Vagina (tissue), 2 donors: ENCODE measurements at places on chromosomes 13 and 19.
A peak's percentile ranks its signal among the peaks of the same experiment; 100 is the strongest.

DNA sequence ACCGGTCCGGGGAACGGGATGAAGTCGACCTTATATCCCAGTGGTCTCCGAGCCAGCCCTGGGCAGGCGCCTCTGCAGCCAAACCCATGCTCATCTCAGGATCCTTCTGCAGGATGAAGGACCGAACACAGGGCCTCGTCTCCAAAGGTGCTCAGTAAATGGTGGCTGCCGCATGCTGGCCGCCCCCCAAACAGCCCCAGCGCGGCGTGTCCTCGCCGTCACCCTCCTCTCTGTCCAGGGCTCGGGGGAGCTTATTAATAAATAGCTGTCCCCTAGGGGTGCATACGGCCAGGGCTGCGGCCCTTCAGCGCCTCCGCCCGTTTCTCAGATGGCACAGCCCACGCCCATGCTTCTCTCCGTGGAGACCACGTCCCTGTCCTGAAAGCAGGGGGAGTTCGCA is 32.6 kb upstream of the SPACA7 start:
- no peak for DNase-seq

GRCh38 chr13:73035660-73036059 is 23.1 kb upstream of the KLF5 start:
- no peak for DNase-seq

- no peak for DNase-seq
These were observed 74.8 kb upstream of the ZNF835 start for GRCh38 chr19:56746367-56746766.

DNA sequence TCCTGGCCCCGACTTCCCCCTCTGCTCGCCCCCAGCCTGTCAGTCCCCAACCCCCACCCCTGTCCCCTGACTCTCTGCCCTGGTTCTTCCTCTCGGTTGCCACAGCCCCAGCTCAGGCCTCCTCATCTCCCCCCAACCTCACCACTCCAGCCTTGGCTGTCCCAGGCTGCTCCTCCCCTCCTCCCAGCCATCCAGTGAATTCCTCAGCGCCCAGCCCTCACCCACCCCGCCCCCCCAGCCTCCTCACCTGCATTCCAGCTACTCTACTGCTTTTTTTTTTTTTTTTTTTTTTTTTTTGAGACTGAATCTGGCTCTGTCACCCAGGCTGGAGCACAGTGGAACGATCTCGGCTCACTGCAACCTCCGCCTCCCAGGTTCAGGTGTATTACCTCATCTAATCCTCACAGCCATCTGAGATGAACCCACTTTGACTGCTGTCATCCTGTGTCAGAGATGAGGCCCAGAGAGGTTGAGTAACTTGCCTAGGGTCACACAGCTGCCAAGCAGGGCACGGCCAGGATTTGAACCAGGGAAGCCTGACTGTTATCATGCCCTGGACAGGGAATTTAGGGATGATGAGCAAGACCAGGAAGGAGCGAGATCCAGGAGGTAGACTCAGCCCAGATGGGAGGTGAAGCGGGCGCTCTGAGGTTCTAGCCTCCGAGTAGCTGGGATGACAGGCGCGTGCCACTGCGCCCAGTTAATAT is 2.6 kb downstream of the SULT2B1 start:
- DNase-seq: no peak

DNA sequence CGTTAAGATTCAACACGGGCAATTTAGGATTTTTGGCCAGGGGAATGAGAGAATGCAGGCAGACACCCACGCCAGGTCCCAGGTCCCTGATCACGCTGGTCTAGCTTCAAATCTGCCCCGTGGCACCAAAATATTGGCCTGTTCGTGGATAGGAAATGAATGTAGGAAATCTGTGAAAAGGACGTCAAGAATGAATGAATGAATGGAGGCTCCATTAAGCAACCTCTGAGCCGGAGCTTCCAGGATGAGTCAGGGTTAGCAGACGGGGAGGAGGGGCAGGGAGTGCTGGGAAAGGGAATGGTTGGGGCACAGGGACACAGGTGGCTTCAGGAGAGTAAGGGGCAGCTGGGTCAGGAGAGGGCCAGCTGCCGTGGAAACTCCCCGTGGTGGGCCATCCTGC is 4.2 kb downstream of the SULT2B1 start:
- DNase-seq: no peak

GRCh38 chr19:34305221-34306083 is 51.1 kb downstream of the GARRE1 start:
- DNase-seq: no peak

DNA sequence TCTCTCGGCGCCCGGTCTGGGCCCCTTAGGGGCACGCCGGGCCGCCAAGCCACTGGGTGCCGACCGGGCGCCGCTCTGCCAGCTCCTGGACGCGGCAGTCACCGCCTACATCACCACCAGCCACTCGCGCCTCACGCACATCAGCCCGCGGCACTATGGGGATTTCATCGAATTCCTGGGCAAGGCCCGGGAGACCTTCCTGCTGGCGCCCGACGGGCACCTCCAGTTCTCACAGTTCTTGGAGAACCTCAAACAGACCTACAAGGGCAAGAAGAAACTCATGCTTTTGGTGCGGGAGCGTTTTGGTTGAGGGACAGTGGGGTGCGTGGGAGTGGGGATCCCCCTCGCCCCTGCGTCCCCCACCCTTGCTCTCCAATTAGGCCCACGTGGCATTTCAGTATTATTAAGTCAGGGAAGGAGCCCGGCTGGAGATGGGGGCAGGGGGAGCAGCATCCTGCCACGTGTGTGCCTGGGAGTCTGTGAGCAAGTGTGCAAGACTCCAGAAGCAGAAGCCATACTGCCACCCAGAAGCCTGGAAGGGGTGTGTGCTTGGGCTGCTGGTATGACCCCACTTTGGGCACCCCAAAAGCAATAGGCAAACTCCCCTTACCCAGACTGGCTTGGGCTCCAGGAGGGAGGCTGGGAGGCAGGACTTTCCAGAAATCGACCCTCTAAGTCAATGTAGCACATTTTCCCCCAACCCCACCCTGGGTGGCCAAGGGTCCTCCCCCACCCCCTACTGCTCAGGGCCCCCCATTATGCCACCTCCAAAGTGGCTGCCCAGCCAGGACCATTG is 35.7 kb downstream of the ZSWIM4 start:
- DNase-seq: no peak

GRCh38 chr19:30227661-30228112 is 144.5 kb upstream of the ZNF536 start:
- DNase-seq: no peak

- DNase-seq: peak; percentile 43
These were observed 156.3 kb upstream of the TSHZ3 start for GRCh38 chr19:31505596-31505910.

- no peak for DNase-seq
These were observed 20.1 kb downstream of the ZNF763 start for GRCh38 chr19:11984986-11985385.

DNA sequence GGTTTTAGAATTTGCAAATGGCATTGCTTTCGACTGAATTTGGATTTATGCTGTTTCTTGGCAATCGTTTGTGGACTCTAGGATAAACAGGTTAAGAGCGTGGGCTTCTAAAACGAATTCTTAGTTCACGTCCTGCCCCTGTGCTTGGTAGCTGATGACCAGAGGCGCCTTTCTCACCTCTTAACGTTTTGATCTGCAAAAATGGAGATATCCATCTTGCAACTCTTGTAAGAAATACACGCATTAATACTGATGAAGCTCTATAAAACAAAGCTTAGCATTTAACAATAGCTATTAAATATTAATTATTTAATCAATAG is 580 bp upstream of the KATNAL1 start:
- no peak for DNase-seq

DNA sequence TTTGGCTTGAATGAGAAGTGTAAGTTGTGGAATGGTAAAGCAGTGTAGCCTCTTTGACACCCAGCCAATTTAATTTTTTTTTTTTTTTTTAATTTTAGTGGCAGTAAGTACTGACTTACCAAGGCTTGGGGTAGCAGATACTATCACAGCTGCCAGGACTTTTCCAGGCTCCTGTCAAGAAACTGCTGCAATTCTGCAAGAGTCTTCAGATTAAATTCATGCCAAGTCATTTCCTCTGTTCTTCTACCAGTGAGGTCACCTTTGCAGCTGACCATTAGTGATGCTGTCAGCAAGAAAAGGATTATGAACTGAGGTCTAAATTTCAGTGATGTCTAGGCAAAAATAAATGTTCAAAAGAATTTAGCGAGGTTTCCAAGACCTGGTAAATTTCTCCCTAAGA is 91.2 kb downstream of the GGACT start:
- DNase-seq: no peak

GRCh38 chr13:77014906-77015685 is 11.9 kb downstream of the FBXL3 start:
- DNase-seq: no peak

DNA sequence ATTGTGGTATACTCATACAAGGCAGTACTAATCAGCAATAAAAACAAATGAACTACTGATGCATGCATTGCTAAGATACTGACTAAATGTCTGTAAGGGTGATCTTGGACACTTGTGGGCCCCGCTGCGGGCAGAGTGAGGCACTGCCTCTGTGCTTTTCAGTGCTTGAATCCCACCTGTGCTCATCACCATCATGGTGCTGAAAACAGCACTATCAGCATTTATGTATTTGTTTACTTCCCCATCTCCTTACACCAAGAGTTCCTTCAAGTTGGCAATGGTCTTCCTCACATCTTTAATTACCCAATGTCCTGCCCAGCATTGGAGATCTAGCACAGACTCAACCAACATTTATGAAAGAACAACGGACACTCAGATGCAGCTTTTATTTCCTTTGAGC is 193.7 kb upstream of the RFC3 start:
- no peak for DNase-seq

- no peak for DNase-seq
These were observed 1.1 kb upstream of the ATP11A start for GRCh38 chr13:112688560-112689302.

- DNase-seq: no peak
These were observed 49.6 kb downstream of the MYO9B start for GRCh38 chr19:17125062-17125727.

DNA sequence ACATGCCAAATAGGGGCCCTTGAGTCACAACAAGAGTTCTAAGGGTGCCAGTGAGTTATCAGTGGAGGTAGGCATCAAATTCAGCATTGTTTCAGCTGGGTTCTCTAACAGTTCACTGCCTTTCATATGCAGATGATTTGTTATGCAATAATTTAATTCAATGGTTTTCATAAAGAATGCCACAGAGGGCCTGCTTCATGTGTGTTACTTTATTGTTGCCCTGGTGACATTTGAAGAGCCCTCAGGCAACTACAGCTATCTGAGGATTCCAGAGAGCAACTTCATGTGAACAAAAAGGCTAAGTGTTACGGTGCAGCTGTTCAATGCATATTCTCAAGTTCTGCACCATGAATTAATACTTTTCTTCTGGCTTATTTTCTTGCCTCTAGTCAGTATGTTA is 43.1 kb upstream of the STARD13 start:
- DNase-seq: no peak

- peak; percentile 87 for DNase-seq
These were observed 991 bp downstream of the ABHD17A start for GRCh38 chr19:1884291-1884718.

GRCh38 chr19:4539169-4539692 is 605 bp downstream of the LRG1 start:
- no peak for DNase-seq

DNA sequence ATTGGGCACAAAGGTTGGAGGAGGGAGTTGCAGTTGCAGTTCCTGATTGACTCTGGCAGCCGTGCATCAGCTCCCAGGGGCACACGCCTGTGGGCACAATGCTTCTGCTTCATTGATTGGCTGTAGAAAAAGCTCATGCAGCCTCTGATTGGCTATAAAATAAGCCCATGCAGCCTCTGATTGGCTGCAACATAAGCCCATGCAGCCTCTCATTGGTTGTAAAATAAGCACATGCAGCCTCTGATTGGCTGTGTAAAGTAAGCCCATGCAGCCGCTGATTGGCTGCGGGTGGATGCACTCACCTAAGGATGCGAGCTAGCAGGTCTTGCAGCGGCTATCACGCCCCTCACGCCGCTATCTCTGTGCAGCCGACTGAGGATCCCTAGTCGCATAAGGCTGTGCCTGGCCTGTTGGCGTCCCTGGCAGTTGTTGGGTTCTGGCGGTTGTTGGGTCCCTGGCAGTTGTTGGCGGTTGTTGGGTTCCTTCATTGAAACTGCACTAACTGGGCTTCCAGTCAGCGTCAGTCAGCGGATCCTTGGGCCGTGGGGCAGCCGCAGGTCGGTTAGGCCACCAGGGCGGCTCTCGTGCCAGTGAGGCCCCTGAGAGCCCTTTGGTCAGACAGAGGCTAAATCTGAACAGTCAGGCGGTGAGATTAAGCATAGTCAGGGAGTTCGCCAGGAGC is at the start of gene SIGLECL1:
Gene SIGLECL1 (plus strand): TSS at position 295 of the 682 bp plus-strand sequence. CDS start 12,993 bp downstream, outside the sequence.
- peak; percentile 54 for DNase-seq

GRCh38 chr13:99743094-99743493 is 228.5 kb downstream of the ZIC5 start:
- DNase-seq: no peak

GRCh38 chr19:17235971-17236777 is 9.5 kb downstream of the NR2F6 start:
- DNase-seq: no peak

GRCh38 chr19:35901055-35901644 is 810 bp upstream of the NFKBID start:
- no peak for DNase-seq

DNA sequence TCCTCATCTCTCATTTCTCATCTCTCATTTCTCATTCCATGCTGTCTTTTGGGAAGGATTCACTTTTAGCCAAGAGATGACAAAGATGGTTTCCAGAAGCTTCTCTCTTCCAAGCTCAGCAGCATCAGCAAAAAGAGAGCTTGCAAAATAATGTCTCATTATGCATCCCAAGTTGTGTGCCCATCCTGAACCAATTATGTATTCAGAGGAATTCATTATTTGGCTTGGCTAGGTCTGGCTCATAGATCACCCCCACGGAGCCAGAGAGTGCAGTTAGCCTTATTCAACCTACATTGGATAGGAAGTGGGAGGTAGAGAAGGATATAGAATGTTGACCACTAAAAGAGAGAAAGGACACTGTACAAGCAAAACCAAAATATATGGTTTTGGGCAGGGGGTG is 5.4 kb upstream of the OLFM2 start:
- DNase-seq: no peak

DNA sequence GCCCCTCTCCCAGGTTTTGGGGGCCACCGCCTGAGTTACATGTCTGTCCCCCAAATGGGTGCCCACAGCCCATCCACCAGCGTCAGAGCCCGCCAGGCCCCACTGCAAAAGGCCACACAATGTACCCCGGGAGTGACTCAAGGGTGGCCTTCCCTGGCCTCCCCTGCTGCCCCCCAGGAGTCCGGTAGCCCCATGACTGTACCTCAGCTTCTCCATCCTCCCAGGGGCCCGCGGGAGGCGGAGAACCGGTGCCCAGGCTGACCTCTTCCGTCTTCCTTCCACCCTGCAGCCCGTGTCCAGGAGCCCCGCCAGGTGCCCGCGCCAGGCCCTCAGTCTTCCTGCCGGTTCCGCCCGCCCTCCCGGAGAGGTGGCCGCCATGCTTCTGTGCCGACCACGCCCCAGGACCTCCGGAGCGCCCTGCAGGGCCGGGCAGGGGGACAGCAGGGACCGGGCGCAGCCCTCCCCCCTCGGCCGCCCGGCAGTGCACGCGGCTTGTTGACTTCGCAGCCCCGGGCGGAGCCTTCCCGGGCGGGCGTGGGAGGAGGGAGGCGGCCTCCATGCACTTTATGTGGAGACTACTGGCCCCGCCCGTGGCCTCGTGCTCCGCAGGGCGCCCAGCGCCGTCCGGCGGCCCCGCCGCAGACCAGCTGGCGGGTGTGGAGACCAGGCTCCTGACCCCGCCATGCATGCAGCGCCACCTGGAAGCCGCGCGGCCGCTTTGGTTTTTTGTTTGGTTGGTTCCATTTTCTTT is 10.3 kb downstream of the CBARP start:
- DNase-seq: no peak

- DNase-seq: no peak
These were observed 500.5 kb upstream of the SPRY2 start for GRCh38 chr13:80841414-80841813.
